ENCODE measurements at places on chromosomes 3 and 15.

- no peak for DNase-seq
Measured at GRCh38 chr3:134018850-134019249, 10.9 kb downstream of the SLCO2A1 start.

DNA sequence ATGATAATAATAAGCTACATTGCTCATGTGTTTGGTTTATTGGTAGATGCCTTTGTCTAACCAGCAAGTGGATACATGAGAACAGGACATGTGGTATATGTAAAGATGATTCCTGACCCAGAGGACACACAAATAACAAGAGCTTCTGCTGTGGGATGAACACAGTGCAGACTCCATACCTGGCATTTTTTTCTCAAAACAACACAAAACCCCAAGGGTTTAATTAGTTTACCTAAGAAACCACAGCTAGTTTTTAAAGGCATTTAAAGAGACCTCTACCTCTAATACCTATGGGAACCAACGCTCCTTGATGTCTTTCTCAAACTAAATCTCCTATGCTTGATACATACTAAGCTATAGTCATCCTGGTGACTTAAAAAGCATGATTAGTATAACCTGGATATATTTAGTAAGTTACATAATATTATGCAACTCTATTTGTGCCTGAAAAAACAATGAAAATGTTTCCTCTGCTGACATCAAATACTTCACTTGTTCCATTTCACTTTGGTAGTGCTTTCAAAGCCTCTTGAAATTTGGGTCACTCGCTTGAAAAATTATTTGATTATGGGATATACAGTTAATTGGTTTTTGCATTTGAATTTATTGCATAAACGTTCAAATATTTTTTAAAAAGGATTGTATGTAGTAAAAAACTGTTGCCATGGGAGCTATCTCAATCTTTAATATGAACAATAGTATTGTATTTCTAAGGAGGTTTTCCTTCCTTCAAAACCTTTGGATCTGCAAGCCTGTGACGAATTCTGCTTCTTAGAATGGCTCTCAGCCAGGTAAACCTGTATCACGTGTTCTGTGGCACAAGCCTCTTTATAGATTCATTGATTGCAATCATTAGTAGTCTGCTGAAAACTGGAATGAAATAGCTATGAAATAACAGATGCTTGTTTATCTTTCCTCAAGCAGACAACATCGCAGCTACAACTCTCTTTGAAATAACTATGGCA lies 233.0 kb upstream of the KCNMB2 start:
- DNase-seq: no peak

GRCh38 chr3:61974662-61975061 lies 398.7 kb downstream of the FEZF2 start:
- no peak for DNase-seq

DNA sequence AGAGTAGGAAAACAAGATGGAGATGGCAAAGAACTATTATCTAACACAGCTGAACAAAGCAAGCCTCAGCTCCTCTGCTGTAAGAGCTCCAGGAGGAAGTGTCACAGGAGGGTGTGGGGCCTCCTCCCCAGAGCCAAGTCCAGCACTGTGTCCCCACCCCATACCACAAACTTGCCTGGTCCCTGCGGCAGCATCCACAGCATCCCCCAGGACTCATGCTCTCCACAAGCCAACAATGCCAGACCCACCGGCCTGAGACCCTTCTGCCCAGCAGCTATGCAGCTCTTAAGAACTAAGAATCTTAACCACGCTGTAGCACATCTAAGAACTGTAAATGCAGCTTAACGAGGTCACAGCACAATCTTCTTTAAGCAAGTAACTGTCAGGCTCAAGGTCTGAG lies 9.1 kb downstream of the RBM15B start:
- no peak for DNase-seq

DNA sequence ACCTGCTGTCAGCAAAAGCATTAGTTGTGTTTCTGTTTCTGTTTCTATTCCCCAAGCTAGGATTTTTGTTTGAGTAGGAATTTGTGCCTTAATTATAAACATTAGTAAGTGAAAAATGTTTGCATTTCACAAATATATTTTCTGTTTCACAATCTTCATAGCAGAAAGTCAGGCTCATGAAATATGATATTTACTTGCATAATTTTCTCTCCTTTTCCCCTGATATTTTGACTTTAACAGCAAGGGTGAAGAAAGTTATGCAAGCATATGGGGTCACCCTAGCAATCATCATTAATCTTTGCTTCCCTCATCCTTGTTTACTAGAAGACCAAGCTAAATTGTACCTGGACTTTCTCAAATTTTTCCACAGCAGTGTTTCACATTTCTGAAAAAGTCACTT lies 140.3 kb upstream of the SEMA6D start:
- DNase-seq: no peak

GRCh38 chr3:121821421-121822199 lies 13.2 kb downstream of the IQCB1 start:
- no peak for DNase-seq

DNA sequence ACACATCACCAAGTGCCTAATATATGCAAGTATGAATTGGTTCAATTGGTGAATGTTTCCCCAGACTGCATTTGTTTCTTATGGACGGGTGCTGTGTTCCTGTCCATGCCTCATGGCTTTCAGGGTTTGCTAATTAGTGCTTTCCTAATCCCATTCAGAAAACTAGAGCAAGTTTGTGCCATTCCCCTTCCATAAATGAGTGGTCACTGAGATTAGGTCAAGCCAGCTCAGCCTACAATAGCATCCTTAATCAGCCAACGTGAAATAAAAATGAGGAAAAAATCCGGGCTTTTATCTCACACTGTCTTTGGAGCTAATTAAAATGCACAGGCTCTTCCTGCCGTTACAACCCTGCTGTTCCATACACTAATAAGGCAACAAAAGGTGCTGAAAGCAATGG lies 788.8 kb downstream of the ROBO1 start:
- no peak for DNase-seq

DNA sequence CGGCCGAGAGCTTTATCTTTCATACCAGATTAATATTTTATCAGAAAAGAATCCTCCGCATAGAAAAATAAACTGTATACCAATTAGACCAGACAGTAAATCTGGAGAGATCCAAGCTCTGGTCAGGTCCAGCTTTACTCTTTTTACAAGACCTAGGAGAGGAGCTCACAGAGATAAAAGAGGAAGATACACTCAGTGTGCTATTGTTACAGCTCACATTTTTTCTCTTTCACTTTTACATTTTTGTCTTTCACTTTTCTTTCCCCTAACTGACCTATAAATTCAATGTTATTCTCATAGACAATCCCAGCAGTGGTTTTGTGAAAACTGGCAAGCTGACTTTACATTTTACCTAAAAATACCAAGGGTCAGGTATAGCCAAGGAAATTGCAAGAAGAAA lies 55.8 kb downstream of the GUCA1C start:
- DNase-seq: no peak

DNA sequence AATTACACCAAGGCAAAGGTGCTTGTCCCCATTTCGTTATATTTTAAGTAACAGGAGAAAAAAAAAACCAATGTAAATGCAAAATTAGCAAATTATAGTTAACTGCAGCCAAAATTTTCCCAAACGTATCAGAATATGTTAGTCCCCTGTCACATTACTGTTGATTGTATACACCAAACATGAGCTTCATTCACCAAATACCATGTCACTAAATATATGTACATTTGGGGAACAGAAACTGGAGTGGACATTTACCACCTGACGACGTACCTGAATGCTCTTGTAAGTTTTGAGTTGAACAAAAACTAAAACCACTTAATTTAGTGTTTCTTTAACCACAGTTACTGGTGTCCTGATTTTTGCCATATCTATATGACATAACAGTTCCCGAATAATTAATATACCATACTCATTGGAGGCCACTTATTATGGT lies 3.3 kb upstream of the FOXP1 start:
- no peak for DNase-seq

DNA sequence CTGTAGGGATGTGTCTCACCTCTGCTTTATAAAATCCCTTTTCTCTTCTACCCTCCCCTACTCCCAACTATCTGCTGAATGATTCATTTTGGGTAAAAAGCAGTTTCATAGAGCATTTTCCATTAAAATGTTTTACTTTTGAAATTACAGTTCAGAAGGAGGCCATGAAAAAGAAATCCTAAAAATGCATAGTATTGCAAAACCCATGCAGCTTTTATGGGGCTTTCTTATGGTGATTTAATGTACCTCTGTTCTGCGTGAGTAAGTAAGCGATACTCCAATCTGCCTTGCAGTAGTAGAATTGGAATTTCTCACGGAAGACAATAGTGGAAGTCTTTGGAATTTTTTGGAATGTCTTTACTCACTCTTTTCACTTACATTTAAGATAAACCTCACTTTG lies 111.9 kb downstream of the ARPP21 start:
- no peak for DNase-seq

DNA sequence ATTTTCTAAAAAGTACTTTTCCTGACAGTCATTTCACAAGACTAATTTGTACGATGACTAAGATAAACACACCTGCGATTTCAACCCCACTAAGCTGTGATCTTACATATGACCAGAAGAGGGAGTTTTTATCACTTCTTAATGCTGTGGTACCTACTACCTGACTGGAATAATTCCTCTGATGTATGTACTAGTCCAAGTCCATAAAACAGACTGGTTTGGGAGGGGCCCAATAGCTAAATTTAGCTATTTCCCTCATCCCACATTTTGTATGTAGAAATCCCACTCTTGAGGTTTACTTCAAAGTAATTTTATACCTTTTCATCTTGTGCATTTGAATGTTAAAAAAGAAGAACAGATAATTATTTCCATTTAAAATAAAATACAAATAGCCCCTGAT lies 49.7 kb upstream of the SCAANT1 start:
- no peak for DNase-seq

DNA sequence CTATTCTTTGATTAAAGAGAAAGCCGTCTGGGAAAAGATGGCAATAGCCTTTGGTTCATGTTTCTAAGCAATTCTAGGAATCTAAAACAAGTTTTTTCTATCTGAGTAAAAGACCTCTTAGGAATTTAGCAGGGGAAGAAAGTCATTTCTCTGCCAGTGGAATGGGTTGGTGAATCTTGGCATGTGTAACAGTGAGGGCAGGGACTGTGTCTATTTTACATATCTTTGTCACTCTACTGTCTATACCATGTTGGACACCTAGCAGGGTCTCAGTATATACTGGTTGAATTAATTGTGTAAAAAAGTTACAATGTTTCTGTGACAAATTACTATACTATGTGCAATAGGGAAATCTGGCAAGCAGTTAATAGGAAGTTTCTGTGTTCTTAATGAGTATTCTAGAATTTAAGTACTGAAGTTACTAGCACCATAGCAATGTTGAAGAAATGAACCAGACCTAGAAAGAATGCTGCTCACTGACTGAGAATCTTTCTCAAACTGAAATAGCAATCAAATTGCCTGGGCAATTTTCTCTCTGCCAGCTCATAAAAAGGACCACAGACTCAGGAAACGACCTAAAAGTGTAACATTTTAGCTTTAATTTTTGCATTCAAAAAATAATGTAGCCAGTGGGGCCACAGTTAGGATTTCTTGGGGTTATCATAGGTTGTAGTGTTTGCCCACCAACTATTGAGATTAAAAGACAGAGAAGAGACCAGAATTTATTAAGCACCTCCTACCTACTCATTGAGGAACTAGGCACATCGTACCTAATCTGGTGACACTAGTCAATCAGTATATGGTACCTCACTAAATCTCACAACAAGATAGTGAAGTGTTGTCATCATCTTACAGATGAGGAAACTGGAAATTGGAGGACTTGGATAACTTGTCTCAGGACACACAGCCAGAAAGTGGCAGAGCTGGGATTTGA lies 56.2 kb upstream of the LEKR1 start:
- no peak for DNase-seq

GRCh38 chr3:195251336-195252065 lies 19.5 kb downstream of the XXYLT1 start:
- no peak for DNase-seq

DNA sequence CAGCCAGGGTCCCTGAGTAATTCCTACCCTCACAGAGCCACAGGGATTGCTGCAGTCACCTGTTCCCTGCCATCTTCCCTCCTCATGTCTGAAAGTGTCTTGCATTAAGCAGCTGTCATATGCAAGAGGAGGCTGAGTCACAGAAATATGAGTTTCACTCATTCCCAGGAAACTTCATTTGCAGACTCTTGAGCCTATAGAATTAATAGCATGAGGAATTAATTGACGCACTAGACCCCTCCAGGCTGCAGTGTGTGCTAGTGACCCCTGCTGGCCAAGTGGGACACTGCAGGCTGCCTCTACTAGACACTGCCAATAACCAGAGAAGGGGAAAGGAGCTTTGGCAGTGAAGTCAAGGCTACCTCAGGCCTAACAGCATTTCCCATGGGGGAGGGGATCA lies 50.6 kb upstream of the SLC6A1 start:
- no peak for DNase-seq

GRCh38 chr15:82731527-82731926 lies 21.9 kb upstream of the AP3B2 start:
- DNase-seq: no peak

DNA sequence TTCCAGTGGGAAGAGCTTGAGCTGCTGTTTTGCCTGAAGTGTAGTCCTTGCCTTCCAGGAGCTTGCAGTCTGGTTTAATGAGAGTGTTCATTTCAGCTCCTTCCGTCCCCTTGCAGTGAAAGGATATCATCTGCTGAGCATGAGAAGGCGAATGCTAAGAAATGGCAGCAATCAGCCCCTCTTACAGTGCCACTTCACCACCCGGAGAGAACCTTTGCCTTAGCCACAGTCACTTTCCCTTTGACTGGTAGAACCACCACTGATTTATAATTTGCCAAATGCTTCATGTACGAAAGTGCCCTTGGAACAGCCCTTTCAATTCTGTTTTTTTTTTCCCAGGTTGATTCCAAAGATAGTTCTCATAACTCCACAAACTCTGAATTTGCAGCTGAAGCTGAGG lies 11.5 kb downstream of the TATDN2 start:
- DNase-seq: no peak

GRCh38 chr3:183264268-183264667 lies 11.2 kb downstream of the B3GNT5 start:
- DNase-seq: no peak

DNA sequence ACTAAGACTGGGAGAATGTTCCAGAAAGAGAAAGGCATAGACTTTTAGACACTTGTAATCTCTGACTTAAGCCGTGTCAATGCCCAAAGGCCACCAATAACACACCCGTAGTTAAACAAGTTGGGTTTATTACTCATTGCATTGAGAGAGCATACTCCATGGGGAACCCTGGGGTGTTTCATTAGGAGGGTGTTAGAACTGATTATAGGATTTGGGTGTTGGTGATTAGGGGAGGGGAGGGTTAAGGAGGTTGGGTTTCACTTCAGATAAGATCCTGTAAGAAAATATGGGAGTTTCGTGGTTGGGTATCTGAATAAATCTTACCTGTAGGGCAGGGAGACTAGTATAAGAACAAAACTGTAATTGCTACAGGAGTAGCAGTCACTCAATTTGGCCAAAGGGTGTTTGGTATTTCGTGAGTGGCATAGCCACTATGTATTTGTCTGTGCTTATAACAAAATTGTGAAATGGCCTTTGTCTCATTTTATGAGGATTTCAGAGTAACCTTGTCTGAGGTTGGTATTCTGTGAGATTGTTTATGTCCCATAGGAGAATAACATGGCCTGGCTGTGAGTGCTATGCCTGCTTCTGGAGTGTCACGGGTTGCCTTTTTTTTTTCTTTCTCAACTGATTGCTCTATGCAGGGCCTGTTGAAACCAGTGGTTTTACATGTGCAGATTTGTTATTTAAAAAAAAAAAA lies 2.9 kb downstream of the HACD3 start:
- no peak for DNase-seq

GRCh38 chr3:32583708-32584107 lies 13.1 kb upstream of the DYNC1LI1 start:
- no peak for DNase-seq
